ENCODE measurements at places on chromosomes 11 and 22.

DNA sequence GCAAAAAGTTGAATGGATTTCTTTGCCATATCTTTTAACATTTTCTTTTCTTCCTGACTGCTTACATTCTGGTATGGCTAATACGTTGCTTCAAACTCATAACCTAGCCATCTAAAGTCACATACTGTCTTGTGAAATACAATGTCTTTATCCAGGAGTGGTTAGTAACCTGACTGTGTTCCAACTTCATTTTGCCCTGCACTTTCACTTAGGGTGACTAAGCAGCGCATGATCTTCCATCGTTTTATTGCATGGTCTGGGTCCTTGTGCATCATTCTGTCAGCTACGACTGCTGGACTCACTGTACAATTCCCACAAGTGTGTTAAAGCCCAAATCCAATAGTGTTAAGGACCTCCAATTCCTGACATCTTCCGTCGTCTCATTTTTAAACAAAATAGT lies 403.2 kb downstream of the NTM start:
- DNase-seq, result no peak

DNA sequence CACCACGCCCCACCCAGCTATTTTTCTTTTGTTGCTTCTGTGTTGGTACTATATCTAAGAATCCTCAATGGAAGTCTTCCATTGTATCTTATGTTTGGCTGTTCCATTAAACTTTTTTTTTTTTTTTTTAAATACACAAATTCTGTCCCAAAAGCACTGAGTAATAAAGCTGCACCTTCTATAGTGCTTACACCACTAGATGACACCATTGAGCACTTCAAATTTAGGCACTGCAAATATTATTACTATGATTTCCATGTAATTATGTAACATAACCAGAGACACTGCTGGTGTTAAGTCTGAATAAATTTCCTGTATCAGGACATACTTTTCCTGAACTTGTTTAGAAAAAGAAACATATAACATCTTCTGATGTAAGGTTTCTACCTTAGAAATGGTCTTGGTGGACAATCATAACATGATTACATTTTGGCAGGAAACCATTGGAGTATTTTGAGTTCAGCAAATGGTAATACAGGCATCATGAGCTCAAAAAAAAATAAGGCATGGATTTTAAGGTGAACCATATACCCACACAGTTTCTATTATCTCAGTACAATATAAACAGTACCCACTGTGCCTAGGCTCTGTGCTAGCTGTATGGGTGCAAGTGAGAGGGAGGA lies 110.5 kb downstream of the ATG16L2 start:
- peak; percentile 16 for DNase-seq

DNA sequence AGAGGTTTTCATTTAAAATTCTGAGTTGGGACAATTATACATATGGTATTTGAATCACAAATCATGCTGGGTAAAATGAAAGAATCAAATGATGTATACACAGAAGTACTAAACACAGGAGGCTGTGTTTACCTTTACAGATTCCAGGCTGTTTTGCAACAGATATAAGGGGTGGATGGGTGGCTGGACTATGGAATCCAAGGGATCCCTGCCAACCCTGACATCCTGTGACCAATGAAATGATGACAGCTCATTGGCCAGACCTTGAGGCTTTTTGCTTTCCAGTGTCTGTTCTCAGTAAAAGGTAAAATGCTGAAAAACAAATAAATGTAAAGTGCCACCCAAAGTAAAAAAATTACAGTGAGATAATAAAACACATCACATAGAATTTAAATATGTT lies 3.3 kb upstream of the DDI1 start:
- peak; percentile 88 for DNase-seq

DNA sequence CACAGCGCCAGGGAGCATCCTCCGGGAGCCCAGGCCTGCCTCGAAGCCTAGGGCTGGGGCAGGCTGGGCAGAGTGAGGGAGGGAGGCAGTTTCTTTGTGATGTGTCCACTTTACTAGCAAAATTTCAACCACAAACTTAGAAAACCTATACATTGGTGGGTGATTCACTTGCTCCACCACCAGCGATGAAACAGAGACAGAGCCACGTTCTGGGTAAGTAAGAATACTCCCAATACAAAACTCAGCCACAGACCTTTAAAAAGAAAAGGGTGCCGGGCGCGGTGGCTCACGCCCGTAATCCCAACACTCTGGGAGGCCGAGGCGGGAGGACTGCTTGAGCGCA lies 22.3 kb downstream of the CDKN1C start:
- DNase-seq, result no peak

GRCh38 chr11:128052912-128053641 lies 534.3 kb downstream of the ETS1 start:
- DNase-seq, result peak; percentile 73

GRCh38 chr22:19275919-19276600 lies 15.5 kb downstream of the CLTCL1 start:
- DNase-seq, result no peak

DNA sequence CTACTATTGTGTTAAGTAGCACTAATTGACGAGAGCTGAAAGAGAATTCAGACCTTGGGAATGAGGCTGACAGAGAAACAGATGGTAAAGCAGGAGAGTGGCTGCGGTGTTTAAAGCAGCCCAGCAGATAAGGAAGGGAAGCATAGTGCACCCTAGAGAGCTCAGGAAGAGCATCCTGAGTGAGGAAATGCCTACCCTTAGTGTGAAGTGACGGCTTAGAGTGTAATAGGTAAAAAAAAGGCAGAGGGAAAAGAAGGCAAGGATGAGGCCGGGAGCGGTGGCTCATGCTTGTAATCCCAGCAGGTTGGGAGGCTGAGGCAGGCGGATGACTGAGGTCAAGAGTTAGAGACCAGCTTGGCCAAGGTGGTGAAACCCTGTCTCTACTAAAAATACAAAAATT lies 22.4 kb upstream of the ETS1 start:
- no peak for DNase-seq

- DNase-seq, result no peak
Observed at GRCh38 chr11:33376331-33377310, 119.4 kb downstream of the HIPK3 start.

DNA sequence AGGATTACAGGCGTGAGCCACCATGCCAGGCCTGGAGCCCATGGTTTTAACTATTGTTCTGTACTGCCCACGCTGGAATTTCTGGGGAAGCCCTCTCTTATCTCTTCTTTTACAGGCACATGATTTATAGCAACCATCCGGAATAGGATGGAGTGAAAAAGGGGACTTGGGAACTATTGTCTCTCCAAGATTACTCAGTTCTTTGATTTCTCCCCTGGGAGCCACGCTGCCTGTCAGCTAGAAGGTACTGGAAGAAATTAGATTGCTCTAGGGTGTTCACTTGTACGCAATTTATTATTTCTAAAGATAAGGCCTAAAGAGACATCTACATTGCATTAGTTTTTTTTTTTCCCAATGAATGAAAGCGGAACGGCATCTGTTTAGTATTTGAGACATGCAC lies 65.6 kb upstream of the PTPRJ start:
- DNase-seq, result peak; percentile 23

- DNase-seq, result no peak
Observed at GRCh38 chr11:70302419-70302752, 31.9 kb downstream of the PPFIA1 start.

GRCh38 chr22:35215993-35216392 lies 41.3 kb upstream of the HMGXB4 start:
- DNase-seq, result no peak

Measured in NCI-H226 (cell line).